Islet precursor cell (in vitro differentiated cells): ENCODE measurements at places on chromosomes 2 and 18.

DNA sequence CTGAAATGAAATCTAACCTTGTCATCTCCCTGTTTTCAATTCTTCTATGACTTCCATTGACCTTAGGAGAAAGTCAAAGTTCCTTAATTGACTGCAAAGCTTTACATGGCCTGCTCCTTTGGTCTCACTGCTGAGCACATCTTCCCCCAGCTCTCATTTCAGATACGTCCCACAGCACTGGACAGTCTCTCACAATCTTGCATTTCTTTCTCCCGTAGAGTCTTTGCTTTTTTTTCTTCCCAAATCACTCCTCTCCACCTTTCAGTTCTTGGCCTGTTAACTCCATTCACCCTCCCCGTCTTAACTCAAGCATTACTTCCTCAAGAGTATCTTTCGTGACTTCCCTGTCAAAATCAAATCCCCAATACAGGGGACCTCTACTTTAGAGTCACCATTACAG lies 67.2 kb downstream of the DDX1 start:
- DNase-seq, result no peak

- DNase-seq, result peak; percentile 70
These were observed 79.8 kb downstream of the CCDC150 start for GRCh38 chr2:196719110-196719872.

GRCh38 chr2:131801210-131801744 lies 273.6 kb downstream of the CCDC74A start:
- DNase-seq, result no peak

- no peak for DNase-seq
These were observed 41.1 kb downstream of the FEZ2 start for GRCh38 chr2:36556842-36557241.

GRCh38 chr2:173881886-173882285 lies 83.3 kb downstream of the SP3 start:
- DNase-seq, result no peak

- DNase-seq, result peak; percentile 78
These were observed 533 bp downstream of the CXCR4 start for GRCh38 chr2:136117391-136117841.

DNA sequence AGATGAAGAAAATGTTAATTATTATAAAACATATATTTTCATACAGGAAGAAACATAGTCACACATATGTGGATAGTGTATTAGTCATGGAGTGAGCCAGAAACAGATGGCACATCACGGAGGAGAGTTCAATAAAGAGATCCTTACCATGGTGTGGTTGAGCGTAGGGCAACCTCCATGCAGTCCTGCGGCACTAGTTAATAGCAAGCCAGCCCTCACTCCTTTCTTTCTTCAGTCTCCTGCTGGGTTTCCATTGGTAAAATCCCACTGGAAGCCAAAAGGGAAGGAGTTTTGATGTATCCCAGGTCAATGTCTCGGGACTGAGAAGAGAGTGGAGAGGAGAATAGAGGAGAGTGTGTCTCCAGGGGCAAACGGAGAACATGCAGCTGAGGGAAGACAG lies 328.1 kb downstream of the NR4A2 start:
- no peak for DNase-seq

DNA sequence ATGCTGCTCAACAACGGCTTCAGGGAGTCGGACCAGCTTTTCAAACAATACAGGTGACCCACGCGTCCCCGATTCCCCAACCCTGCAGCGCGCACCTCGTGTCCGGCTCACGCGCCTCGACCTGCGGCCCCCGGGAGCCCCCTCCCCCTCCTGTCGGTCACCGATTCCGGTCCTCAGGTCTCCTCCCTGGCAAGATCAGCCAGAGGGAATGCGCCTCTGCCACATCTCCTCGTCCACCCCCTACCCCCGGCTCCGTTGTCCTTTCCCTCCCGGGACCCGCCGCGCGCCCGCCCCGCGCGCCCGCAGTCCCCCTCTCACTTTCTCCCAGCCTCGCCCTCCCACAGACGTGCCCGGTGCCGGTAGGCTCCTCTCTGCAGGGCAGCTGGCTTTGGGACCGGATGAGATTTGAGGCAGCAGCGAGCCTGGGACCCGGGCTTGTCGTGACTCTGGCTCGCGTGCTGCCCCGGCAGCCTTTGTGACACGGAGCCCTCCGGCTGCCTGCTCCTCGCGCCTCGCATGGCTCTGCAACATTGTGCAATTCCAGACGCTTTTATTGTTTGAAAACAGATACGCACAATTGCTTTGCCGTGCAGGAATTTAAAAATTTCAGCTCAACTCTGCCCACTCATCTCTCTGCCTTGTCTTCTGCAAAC lies 558 bp downstream of the TTC39C start:
- DNase-seq, result peak; percentile 77

DNA sequence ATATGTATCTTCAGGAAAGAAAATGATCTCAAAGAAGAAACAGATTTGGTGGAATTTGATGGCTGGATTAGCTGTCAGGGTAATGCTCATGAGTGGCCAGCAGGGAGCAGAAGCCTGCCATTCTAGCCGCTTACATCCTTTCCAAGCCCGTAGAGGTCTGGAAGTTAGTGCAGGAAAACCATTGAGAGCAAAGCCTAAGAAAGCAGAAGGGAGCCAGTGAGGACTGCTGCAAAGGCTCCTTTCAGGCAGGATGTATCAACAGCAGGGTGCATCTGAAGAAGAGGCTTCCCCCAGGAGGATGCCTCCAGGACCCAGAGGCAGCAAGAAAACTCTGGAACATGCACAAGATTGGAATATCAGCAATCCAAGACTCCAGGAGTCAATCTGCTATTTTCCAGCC lies 22.9 kb upstream of the LBH start:
- DNase-seq, result peak; percentile 84

DNA sequence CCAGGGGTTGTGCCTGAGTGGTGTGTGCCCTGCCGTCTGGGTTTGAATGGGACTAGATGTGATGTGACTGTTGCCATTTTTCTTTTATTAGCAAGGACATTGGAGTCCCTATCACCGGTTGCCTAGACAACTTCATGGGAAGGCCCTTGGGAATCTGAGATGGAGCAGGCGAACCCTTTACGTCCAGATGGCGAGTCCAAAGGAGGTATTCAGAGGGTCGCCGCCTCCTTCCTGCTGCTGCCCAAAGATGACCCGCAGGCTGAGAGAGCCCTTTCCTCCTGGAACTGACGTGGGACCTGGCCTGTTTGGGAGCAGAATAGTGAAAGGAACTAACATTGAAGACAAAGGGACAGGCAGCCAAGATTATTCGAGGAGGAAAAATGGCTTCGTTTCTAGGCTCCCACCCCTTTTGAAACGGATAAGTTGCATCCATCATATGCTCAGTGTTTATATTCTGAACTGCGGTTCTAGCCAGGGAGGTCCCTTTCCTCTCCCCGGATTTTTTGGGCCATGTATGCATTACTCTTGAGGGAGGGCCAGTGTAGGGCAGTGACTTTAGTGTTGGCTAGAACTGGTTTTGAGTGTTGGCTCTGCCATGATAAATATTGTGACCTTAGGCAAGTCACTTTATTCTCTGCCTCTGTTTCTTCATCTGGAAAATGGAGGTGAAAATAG lies 673 bp downstream of the CENPO start:
- DNase-seq, result peak; percentile 70

GRCh38 chr2:101125808-101126207 lies 25.4 kb downstream of the TBC1D8 start:
- no peak for DNase-seq

DNA sequence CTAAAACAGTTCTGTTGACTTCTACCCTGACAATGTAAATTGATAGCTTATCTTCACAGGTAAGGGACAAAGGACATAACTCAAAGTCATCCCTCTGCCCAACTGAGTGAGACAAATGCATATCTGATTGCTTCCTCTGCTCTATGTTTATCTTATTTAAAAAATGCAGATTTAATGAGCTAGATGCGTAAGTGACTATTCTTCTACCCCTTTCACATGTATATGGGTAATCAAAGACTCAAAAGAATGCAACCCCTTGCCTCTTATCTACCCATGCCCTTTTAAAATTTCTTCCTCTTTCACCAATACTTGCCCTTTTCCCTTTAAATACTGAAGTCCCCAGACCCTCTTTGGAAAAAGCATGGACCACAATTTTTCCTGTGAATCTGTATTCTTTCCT lies 253.4 kb downstream of the WDPCP start:
- no peak for DNase-seq

- no peak for DNase-seq
These were observed 128.7 kb downstream of the EIPR1 start for GRCh38 chr2:3248754-3249475.

DNA sequence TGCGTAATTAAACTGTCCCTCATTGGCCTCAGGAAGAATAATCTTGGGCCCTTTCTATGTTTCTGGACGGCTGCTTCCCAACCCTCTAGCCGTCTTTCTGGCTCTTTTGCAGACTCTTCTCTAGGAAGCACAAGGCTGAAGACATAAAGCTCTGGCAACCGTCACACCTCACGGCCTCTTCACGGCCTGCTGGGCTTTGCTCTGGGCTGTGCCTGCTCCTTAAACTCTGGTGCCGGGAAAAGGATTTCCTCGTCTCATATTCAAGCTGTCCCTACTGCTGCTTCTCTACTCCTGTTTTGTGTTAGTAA lies 36.0 kb upstream of the WIPF1 start:
- peak; percentile 77 for DNase-seq

DNA sequence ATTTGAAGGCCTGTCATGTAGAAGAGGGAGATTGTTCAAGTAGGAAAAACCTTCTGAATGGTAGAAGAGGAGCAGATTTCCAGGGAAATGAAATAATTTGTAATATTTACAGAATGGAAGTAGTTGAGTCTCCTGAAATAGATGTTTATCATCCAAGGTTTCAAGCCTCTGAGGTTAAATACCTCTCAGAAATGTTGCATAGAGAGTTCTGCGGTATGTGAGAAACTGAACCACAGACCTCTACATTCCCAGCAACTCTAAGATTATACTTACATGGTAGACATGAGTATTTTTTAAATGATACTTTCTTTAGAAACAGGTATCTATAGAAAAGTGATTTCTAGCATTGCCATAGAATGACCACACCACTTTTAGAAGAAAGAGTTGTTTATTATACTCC lies 379.8 kb upstream of the FANCL start:
- DNase-seq, result no peak

- no peak for DNase-seq
These were observed 59.5 kb downstream of the CAB39 start for GRCh38 chr2:230772156-230772555.

- DNase-seq, result no peak
These were observed 148.5 kb downstream of the MGAT5 start for GRCh38 chr2:134402410-134402809.

GRCh38 chr2:11874861-11875260 lies 128.4 kb downstream of the LPIN1 start:
- DNase-seq, result no peak

- DNase-seq, result no peak
These were observed 73.5 kb upstream of the NEDD4L start for GRCh38 chr18:57970356-57971095.

DNA sequence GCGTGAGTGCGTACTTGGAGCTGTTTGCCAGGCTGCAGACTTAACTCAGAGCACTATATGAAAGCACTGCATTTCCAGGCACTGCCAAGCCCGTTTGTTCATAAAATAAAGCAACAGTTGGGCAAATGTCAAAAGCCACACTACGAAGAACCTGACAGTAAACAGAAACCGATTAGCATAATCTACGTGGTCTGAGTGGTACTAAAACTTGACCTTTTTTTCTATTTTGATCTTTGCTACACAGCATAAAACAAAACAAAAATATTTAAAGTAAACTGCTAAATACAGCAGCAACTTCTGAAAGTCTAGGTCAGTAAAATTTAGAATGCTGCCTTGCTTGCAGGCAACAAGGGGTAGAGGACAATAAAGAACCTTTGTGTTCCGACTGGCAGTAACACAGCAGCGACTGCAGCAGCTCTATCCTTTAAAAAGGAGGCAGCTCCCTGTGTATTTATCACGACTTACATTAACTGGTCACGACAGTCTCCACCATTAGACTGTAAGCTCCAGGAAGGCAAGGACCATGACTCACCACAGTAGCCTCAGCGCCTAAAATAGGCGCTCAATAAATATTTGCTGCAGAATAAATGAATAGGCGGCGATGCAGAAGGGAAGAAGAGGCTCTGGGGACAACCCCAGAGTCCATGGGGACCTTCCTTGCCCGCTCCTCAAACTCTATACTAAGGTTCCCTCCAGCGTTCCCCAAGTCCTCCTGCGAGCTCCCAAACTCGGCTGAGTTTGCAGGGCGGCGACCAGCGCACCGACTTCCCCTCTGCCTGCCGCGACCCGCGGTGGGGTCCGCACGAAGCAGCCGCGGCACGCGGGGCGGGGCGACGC lies 902 bp downstream of the SS18 start:
- peak; percentile 56 for DNase-seq

DNA sequence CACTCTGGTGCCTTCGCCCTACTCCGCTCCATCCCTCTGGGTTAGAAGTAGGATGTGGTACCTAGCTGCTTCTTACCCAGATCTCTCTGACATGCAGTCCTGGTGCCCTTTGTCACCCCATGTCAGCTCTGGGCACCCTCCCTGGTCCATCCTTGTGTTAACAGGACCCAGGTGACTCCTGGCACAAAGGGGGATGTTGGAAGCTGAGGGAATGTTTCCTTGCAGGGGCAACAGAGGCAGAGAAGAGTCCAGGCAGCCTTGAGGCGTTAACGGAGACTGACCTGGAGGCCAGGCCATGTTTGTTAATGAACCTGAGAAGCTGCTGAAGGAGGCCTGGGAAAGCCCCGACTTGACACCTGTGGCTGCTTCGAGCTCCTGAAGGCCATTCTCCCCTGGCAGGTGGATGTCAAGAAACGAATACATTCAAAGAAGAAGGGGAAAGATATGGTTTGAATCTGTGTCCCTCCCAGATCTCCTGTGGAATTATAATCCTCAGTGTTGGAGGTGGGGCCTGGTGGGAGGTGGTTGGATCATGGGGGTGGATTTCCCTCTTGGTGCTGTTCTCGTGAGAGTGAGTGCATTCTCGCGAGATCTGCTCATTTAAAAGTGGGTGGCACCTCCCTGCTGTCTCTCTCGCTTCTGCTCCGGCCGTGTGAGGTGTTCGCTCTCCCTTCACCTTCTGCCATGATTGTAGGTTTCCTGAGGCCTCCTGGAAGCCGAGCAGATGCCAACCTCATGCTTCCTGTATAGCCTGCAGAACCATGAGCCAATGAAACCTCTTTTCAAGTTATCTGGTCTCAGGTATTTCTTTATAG lies 31.4 kb downstream of the NPPC start:
- DNase-seq, result no peak
